CD4-positive, alpha-beta T cell (primary cell): ENCODE measurements at places on chromosomes 1 and 21. TPM values are rescaled to one million over a fixed set of nuclear protein-coding genes. Genes with fewer than 3 reads are reported as not detected.

- DNase-seq, result no peak
These were observed 19.9 kb upstream of the CLDN14 start for GRCh38 chr21:36499578-36500471.

- no peak for DNase-seq
These were observed 329.8 kb downstream of the RPS6KC1 start for GRCh38 chr1:213380865-213381264.

- DNase-seq, result no peak
These were observed 11.9 kb downstream of the PTPN22 start for GRCh38 chr1:113859478-113860175.

DNA sequence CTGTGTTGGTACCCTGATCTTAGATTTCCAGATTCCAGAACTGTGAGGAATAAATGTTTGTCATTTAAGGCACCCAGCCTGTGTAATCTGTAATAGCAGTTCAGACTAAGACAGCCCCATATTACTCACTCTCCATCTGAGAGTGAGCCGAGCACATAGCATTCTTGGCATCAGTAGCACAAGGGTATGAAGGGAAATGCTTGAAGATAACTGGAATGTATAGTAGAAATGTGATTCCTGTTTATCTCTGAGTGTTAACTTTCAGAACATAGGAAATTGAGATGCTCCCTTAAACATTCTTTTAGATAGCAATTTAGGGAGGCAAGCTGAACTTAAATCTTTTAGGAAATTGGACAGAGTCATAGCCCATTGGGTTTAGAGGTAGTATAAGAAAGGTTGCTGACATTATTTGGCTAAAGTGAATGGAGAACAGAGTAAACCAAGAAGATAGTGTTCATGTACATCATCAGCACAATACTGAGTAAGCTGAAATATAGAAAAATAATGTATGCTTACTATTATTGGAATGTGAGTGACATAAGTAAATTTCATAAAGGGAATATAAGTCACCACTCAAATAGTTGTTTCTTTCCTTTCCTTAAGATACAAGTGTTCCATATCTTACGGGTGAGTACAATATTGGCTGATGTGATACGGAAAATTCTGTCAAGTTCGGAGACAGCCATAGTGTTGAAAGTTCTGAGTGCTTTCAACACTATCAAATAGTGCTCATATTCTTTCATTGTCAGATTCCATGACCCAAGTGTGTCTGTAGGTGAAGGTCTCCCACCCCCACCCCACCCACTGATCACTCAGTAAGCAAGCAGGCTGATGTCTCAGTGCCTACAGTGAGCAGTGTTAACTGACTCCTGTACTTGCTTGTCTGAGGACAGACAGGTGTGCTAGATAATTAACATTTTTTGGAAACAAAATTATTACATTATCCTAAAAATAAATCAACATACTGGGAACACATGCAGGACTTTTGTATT is 73.7 kb downstream of the LRRC8D start:
- DNase-seq, result no peak

DNA sequence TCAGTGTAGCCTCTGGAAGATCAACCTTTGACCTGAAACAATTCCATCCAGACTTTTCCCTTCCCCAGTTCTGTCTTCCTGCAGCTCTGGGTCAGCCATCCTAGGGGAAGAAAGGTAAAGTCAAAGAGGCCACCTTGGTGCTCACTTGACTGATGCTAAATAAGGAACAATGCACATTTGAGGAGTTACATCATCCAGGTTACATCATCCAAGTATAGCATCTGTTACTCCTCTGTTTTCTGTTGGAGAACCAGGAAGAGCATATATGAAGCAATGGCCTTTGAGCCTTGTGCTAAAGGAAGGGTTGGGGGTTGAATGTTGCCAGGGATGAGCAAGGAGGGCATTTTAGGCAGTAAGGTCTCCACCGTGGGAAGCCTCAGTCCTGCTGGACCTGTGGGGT is 3.1 kb upstream of the DSCAM start:
- DNase-seq, result no peak

GRCh38 chr1:227938276-227938675 is 9.5 kb downstream of the WNT9A start:
- DNase-seq, result no peak

- DNase-seq, result no peak
These were observed 99.4 kb downstream of the CAMTA1 start for GRCh38 chr1:6884652-6885153.

DNA sequence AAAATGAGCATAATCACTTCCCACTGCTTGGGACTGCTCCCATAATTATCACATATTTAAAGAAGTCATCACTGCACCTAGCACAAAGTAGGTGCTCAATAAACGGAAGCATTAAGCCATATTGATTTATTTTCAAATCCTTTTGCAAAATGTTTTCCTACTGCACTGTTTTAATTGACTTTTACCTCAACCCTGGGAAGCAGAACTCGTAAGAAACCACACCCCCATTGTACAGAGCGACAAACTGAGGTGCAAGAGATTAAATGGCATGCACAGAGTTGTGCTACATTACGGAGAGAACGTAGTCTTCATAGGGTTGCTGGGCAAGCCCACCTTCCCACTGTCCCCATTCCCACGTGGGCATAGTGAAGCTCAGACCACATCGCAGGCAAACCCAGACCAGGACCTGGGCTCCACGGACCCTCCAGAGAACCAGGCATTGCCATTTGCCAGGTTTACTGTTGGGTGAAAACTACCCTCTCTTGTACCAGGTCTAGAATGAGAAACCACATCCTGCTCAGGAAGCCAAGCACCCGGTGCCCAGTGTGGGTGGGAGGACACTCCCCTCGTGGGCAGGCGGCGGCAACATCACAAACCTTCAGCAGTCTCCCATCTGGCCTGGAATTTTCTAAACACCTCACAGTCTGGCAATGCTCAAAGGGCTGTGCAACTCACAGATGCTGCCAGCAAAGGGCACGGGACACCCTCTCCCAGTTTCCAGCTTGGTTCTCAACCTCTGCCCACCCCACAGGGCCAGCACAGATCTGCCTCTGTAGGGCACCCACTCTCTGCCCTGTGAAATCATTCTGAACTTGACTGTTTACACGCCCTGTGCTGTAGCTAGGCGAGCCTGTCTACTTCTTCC is 8.2 kb downstream of the IFFO2 start:
- peak; percentile 71 for DNase-seq

DNA sequence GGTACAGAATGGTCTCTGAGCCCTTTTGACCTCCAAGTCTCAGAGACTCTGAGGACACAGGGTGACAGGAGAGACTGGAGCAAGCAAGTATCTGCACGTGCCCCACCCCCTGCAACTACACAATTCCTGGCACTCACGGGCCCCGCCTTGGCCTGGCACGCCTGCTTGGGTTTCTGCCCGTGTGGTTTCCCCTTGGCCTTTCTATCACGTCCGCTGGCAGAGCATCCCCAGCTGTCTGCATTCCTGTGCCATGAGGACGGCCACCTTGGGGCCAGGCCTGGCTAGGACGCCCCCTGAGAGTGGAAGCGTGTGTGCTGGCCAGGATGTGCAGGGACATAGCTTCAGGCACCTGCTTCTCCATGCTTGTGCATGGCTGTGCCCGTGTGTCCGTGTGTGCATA is 14.3 kb upstream of the EDN2 start:
- no peak for DNase-seq

- DNase-seq, result no peak
These were observed 64.1 kb upstream of the RNPC3 start for GRCh38 chr1:103461161-103462105.

DNA sequence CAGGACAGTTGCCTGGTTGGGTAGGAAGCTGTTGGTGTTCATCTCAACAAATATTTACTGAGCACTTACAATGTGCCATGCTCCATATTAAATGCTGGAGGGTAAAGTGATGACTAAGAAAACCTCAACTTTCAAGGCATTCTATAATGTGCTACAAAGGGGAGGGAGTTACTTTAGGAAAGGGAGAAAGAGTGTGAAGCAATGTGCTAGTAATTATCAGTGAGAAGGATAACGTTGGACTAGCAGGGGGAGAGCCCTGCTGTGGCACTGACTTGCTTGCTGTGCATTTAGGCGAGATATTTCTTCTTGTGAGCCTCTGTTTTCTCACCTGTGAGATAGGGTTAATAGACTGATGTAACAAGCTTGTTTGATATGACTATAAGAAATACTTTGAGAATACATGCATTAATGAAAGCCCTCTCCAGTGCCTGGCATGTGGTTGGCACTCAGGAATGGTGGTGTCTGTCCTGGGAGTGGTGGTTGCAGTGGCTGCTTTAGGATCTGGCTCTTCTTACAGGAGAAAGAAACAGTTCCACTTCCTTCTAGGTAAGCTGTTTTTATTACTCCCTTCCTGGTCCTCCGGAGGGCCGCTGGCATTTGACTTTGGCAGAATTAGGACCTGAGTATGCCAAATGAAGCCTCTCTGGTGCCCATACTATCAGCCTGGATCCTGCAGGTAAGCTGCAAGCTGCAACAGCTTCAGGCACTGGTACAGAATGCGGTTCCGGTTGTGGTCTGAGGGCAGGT is 111.1 kb upstream of the COA6 start:
- no peak for DNase-seq

DNA sequence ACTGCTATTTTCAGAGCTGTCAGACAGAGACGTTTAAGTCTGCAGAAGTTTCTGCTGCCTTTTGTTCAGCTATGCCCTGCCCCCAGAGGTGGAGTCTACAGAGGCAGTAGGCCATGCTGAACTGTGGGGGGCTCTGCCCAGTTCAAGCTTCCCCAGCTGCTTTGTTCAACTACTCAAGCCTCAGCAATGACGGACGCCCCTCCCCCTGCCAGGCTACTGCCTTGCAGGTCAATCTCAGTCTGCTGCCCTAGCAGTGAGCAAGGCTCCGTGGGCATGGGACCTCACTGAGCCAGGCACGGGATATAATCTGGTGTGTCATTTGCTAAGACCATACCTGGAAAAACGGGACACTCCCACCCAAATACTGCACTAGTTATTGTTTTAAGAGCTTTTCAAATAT is 219.7 kb downstream of the BRINP3 start:
- DNase-seq, result no peak

DNA sequence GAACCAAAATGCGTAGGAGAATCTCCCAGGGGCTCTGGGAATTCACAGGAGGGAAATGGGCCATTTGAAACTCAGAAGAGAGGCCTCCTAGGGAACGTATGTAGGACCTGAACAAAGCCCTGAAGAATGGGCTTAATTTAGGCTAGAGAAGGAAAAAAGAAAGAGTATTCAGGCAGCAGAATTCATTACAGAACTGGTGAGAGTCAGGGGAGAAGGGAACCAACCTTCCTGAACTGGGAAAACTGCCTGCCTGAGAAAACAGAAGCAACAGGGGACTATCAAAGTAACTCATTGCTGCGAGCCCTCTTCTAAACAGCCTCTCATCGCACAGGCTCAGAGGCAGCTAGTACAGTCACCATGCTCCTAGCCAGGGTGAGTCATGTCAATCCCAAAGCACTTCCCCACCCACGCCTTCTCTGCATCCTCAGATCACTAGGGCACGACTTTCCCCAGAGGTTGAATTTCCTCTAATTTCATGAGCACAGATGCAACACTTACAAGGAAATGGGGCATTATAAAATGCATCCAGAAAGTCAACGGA is 98.1 kb downstream of the ADSS2 start:
- DNase-seq, result no peak

- no peak for DNase-seq
These were observed 2.2 kb downstream of the CRYBG2 start for GRCh38 chr1:26351590-26352337.

DNA sequence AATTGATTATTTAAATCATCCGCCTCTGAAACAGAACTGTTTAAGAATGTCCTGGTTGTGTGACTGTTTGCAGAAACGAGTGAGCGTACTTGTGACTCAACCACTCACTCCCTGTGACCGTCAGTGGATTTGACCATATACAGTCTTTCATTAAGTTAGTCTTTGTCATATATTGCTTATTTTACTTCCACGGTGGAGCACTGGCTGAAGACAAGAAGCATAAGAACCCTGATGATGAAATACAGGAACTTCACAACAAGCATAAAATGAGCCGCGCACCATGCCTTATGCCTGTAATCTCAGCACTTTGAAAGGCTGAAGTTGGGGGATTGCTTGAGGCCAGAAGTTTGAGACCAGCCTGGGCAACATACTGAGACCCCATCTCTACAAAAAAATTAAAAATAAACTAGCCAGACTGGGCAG is 194.0 kb downstream of the TOMM20 start:
- no peak for DNase-seq

GRCh38 chr1:58763214-58763613 is 20.6 kb downstream of the JUN start:
- no peak for DNase-seq

GRCh38 chr1:3536420-3537195 is 74.7 kb downstream of the MEGF6 start:
- no peak for DNase-seq

DNA sequence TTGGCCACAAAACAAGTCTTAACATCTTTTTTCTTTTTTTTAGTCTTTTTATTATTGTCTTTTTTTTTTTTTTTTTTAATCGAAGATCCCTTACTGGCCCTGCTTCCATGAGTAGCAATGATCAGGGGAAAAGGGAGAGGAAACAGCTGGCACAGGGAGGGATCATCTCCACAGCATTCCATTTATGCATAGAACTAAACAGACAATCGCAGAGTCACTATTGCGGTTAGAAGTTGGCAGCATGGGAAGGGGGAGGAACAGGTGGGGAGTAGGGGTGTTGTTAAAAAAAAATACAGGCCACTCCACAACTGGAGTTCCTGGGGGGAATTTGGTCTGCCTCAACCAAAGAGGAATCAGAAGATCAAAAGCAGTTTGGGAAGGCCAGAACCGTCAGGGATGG is 55.4 kb downstream of the C1orf185 start:
- DNase-seq, result no peak

DNA sequence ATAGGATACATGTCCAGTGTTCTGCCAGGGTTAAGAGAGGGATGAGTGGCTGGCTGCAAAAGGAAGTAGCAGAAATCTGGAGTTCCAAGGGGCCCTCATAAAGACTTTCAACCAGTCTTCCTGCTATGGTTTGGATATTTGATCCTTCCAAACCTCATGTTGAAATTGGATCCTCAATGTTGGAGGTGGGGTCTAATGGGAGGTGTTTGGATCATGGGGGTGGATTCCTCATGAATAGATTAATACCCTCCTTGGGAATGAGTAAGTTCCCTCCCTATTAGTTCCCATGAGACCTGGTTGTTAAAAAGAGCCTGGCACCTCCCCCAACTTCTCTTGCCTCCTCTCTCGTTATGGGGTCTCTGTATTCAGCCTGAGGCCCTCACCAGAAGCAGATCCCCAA is 10.1 kb upstream of the GNG12 start:
- DNase-seq, result no peak

- DNase-seq, result no peak
These were observed 516.7 kb downstream of the KCNT2 start for GRCh38 chr1:196091397-196092135.

GRCh38 chr21:31555741-31556191 is 103.7 kb upstream of the SOD1 start:
- no peak for DNase-seq

Gene PLCH2
- total RNA-seq, result 47.6 TPM

Gene ARL8A
- 73.8 TPM for total RNA-seq

Gene CCDC185
- total RNA-seq, result not detected

Gene AGT
- not detected for total RNA-seq

Gene DCDC2B
- not detected for total RNA-seq

Gene ARHGEF2
- 62.4 TPM for total RNA-seq

Gene TFF2
- total RNA-seq, result not detected

Gene GBP6
- total RNA-seq, result not detected

Gene PLPP3
- not detected for total RNA-seq
